ENCODE measurements at places on chromosomes 7 and 10. TPM values are rescaled to one million over a fixed set of nuclear protein-coding genes. Genes with fewer than 3 reads are reported as not detected.

DNA sequence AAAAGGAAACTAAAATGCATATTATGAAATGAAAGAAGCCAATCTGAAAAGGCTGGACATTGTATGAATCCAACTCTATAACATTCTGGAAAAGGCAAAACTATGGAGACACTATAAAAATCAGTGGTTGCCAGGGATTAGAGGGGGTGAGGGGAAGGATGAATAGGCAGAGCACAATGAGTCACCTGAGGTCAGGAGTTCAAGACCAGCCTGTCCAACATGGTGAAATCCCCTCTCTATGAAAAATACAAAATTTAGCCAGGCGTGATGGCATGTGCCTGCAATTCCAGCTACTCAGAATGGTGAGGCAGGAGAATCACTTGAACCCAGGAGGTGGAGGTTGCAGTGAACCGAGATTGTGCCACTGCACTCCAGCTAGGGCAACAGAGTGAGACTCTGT is 324.8 kb upstream of the PHYHIPL start:
- H3K27ac ChIP-seq: no peak overlapping the region
- peak; percentile 24 for DNase-seq
- H3K36me3 ChIP-seq: no peaks in the 10 kb centered on the region
- H3K4me3 ChIP-seq: no peak overlapping the region
- peaks cover 14% of the 10 kb centered on the region for H3K4me1 ChIP-seq

DNA sequence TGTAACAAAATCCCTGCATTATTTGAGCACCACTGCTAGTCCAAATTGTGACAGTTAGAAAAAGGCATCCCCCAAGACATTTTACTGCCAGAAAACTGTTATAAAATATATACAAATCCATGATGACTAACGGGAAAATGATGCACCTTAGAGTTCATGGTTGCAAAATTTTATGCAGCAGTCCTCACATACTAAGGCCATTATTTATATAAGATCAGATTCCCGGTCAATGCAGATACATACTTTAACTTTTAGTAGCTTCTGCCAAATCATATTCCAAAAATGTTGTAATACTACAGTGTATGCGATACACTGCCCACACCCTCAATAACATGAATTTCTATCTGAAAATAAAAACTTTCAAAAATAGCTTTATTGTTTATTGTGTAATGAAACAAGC is 239.9 kb upstream of the ZNF32 start:
- no peak overlapping the region for H3K4me3 ChIP-seq
- H3K36me3 ChIP-seq: no peaks in the 10 kb centered on the region
- peak; percentile 87 for DNase-seq

GRCh38 chr10:74967911-74968666 is 141.7 kb downstream of the KAT6B start:
- H3K4me3 ChIP-seq: no peak overlapping the region
- no peak for DNase-seq
- H3K4me1 ChIP-seq: no peaks in the 10 kb centered on the region
- H3K27ac ChIP-seq: no peak overlapping the region

- H3K4me3 ChIP-seq: peak overlapping the region; percentile 1
- peaks cover 20% of the 10 kb centered on the region for H3K4me1 ChIP-seq
- peak; percentile 88 for DNase-seq
These were observed 3.9 kb upstream of the IQUB start for GRCh38 chr7:123538189-123538714.

DNA sequence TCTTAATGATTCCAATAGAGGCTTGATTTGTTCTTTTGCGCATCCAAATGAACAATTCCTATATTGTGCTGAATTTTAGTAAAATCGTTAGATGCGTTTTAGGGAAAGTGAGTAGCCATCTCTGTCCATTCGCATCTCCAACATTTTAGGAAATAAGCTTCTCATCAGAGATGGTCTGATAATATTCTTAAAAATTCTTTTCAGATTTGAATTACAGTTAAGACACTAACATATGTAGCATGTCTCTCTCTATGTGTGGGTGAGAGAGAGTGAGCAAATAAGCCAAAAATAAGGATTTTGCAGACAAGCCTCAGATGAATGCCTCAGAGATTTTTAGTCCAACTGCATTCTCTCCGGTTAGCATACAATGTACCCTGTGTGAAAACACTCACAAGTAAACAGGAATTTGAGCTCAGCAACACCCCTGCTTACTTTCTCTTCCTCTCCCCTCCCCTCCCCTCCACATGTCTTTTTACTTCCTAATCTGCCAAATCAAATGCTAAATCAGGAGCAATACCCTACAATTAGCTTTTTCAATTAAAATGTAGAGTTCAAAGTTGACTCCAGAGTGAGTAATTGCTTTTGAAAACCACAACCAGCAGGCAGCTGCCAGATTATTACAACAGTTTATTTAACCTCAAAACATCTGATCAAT is 354.4 kb downstream of the CRPPA start:
- DNase-seq: peak; percentile 23
- peaks cover 25% of the 10 kb centered on the region for H3K27me3 ChIP-seq
- H3K27ac ChIP-seq: no peak overlapping the region
- H3K4me1 ChIP-seq: peaks cover 15% of the 10 kb centered on the region
- H3K36me3 ChIP-seq: no peaks in the 10 kb centered on the region
- no peak overlapping the region for H3K4me3 ChIP-seq

DNA sequence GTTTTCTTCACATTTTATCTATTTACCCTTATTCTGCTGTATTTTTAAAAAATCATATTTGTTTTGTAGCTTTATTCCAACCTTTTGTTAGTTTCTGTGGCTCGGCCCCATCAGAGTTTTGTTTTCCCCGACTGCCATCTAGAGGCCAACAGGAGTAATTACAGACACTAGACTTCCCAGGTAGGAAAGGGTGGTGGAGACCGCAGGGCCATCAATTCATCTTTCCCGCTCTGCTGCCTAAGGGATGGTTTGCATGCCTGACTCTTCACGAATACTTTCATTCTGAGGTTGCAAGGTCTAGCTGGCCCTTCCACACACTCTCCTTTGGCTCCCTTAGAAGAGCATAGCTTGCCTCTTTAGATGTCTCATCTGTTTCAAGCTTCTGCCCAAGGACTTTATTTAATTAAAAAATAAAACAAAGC is 38.3 kb downstream of the LYZL2 start:
- no peak overlapping the region for H3K4me3 ChIP-seq
- peaks cover 6% of the 10 kb centered on the region for H3K27me3 ChIP-seq
- no peak overlapping the region for H3K27ac ChIP-seq
- DNase-seq: peak; percentile 67
- H3K4me1 ChIP-seq: no peaks in the 10 kb centered on the region

- DNase-seq: no peak
- H3K27ac ChIP-seq: no peak overlapping the region
- no peaks in the 10 kb centered on the region for H3K4me1 ChIP-seq
- H3K27me3 ChIP-seq: no peaks in the 10 kb centered on the region
- no peak overlapping the region for H3K4me3 ChIP-seq
These were observed 269.1 kb downstream of the PRKG1 start for GRCh38 chr10:51343391-51343790.

DNA sequence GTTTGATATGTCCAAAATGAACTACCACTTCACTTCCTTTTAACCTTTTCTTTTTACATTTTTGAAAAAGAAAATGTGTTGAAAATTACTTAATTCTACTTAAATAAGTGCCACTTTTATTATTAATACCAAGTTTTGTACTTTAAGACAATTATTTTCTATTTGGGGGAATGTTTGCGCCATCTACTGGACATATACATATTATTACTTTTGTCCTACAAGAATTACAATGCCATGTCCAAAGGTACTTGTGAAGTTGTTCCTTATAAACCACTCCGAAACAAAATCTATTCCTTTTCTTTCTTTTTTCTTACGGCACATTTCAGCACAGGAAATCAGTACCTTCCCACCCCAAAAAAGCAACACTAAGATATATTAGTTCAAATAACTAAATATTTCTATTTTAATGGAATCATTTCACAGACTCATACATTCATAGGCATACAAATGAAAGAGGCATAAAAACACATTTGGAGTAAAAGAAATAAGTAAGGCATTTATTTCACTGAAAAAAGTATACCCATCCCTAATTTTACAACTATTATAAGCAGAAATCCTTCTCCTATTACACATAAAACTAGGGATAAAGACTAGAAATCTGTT is 169.9 kb downstream of the RNF133 start:
- no peaks in the 10 kb centered on the region for H3K4me1 ChIP-seq
- no peak overlapping the region for H3K27ac ChIP-seq
- DNase-seq: peak; percentile 62
- H3K27me3 ChIP-seq: no peaks in the 10 kb centered on the region

GRCh38 chr7:69676247-69676646 is 78.0 kb downstream of the AUTS2 start:
- no peaks in the 10 kb centered on the region for H3K27me3 ChIP-seq
- no peaks in the 10 kb centered on the region for H3K36me3 ChIP-seq
- H3K4me1 ChIP-seq: no peaks in the 10 kb centered on the region
- H3K4me3 ChIP-seq: no peak overlapping the region

Gene ACTR1A
- 134 TPM for total RNA-seq

Gene MYL10
- total RNA-seq: not detected

Gene MSMB
- total RNA-seq: not detected

Gene C10orf67
- 0.25 TPM for total RNA-seq

Gene IQUB
- not detected for total RNA-seq

Gene OR2A12
- total RNA-seq: not detected
